ENCODE measurements at places on chromosomes 6 and 20. TPM values are rescaled to one million over a fixed set of nuclear protein-coding genes. Genes with fewer than 3 reads are reported as not detected.

TRAPPC3L gene
- 0.30 TPM for polyA plus RNA-seq

GRCh38 chr20:24658920-24659660, 189.7 kb downstream of the SYNDIG1 start:
- DNase-seq: no peak

WFDC5 gene
- not detected for polyA plus RNA-seq

GRCh38 chr20:38156888-38157634, 8.0 kb downstream of the TGM2 start:
- DNase-seq: no peak

PLCB4 gene
- 14.8 TPM for polyA plus RNA-seq

NKX2-2 gene
- polyA plus RNA-seq: not detected

DNA sequence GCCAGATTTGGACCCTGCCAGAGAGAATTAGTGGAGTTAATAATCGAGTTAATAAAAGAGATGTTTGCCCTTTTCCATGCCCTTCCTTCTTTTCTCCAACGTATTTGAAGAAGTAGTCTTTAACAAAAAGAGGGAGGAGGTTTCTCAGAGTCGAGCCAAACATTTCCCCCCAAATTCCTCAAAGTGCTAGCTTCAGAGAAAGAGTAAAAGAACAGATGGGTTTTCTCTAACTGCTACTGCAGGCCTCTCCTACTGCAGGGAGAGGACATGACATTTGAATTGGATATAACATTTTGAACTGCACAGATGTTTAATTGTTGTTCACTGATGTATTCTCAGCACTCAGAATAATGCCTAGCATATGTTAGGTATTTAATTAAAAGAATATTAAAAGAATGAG, 25.5 kb downstream of the RWDD2A start:
- DNase-seq: peak; percentile 37

- DNase-seq: no peak
Measured at GRCh38 chr6:47235964-47236760, 73.5 kb downstream of the TNFRSF21 start.

GRCh38 chr6:119110601-119111548, 32.4 kb upstream of the FAM184A start:
- DNase-seq: no peak

DNA sequence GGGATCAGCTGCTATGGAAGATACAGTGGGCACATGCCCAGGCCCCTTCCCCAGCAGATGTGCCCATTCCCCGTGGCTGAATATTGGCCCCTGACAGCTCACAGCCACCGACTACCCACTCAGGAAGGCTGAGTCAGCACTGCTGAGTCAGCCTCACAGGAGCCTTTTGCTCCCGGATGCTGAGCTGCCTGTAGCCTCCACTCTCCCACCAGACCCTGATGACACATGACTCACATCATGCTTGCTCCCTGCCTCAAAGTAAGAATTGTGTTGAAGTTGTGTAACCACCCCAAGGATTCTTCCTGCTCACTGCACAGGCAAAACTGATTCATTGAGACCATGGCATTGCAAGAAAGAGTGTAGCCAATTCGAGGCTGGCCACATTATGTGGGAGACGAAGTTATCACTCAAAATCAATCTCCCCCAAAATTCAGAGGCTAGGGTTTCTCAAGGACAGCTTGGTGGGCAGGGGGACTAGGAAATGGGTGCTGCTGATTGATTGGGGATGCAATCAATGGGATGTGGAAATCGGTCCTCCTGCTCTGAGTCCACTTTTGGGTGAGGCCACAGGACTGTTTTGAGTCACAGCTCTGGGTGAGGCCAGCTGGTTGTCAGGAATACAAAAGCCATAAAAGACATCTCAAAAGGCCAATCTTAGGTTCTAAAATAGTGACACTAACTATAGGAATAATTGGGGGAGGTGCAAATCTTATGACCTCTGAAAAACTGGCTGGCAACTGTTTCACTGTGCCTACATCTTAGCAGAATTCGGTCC, 556.6 kb upstream of the CDH4 start:
- no peak for DNase-seq
